ENCODE measurements at places on chromosomes 13 and 19.

DNA sequence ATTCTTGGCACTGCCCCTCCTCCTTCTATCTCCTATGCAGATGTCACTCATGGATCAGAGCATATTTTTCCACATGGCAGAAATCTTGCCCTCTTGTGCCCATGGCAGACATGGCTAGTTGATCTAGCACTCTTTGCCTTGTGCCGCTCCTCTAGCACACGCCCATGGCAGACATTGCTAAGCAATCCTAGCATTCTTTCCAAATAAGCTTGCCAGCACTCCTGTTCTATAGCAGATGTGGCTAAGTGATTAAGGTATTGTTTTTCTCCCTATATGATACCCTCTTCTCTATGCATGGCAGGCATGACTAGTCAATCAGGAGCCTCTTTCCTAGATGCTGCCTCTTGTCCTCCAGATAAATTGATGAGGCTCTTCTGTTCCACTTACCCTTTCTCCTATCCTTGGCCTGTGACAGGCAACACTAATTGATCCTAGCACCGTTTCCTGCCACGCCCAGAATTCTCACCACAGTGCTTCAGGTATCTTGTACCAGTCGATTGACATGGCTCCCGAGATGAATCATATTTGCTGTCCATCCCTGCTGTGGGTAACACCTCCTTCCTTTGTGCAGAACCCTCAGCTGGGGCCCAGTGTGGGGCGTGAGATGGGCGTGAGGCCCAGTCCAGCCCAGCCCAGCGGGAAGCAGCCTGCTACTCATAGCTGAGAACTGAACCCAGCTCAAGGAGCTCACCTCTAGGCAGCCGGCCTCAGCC lies 26.9 kb downstream of the TMED1 start:
- DNase-seq, result no peak

DNA sequence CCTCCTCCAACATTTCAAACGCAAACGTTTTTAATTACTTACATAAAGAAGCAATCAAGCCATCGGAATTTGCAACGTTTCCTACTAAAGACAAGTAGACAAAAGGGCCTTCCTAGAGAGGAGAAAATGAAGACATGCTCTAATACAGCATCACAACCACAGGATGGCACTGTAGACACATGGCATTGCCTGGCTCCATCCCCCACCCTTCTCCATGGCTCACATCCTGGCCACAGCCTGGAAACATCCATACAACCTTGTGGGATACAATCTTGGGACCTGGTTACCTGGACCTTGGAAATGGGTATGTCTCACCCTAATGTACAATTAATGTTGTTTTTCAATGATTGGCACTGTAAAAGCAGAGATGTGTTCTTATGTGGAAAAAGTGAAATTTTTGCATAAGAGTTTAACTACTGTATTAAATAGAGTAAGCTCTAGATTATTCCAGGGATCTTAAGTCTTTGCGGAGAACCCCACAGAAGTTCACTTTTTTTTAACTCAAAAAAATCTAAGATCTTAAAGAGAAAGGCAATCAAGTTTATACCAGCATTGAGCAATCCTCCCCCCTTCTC lies 21.5 kb downstream of the EBPL start:
- no peak for DNase-seq

- no peak for DNase-seq
Observed at GRCh38 chr13:20291037-20291436, 58.9 kb upstream of the GJB6 start.

DNA sequence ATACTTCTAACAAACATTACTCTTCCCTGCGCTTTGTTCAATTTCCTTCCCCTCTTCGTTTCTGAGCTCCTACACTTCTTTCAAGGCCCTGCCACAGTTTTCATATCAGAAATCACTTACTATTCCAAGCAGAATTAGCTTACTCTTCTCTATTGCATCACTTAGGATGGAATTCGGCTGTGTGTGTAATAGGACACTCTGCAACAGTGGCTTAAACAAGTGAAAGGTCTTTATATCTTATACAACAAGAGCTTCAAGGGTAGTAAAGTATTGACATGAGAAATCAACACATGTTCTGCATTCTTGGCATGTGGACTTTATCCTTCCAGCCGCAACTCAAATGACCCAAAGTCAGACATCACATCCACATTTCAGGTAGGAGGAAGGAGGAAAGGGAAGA lies 279.6 kb downstream of the PCDH20 start:
- DNase-seq, result no peak

DNA sequence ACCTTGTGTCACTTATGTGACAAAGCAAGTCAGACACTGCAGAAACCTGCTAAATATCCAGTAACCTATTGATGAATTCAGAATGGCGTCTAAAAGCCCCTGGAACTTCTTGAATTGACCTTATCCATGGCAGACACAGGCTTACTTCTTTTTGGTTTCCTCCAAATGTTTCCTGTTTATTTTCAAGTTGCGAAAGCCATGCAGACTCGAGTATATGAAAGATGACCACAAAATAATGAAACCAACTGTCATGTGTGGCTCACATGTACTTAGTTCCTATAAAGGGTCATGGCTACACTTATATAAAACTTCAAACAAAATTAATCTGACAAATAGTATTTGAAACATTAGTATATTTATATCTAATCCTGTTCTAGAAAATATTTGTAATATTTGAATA lies 113.1 kb upstream of the FNDC3A start:
- DNase-seq, result no peak

DNA sequence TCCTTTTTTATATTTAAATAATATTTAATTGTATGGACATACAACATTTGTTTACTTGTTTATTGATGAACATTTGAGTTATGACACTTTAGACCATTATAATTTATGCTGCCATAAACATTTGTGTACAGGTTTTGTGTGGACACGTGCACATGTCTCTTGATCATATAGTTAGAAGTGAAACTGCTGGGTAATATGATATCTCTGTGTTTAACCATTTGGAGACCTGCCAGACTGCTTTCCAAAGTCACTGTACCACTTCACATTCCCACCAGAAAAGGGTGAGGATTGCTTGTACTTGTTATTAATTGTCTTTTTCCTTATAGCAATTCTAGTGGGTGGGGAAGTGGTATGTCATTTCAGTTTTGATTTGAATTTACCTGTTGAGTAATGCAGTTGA lies 145.6 kb upstream of the KLHL1 start:
- DNase-seq, result no peak

DNA sequence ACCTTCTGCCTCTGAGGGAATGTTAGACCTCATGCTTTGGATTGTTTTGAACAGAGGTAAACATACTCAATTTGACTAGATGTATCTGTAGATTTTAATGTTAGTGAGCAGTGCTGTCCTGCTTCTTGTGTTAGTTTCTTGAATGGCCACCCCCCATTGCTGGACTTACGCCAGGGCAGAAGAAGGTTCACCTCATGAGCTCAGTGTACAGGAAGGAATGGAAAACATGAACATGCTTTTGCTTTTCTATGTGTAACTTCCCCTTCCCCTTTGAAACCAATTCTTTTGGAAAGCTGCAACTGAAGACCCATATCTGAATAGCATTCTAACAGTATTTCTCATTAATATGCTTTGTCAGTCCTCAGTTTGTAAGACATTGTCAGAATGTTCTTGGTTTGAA lies 32.3 kb downstream of the WASF3 start:
- no peak for DNase-seq
